ENCODE measurements at places on chromosomes 5 and 9.
A peak's percentile ranks its signal among the peaks of the same experiment; 100 is the strongest.

GRCh38 chr5:116650544-116650943 lies 75.9 kb upstream of the SEMA6A start:
- ATAC-seq: no peak

- no peak for ATAC-seq
Observed at GRCh38 chr5:163614787-163615186, 109.4 kb downstream of the MAT2B start.

DNA sequence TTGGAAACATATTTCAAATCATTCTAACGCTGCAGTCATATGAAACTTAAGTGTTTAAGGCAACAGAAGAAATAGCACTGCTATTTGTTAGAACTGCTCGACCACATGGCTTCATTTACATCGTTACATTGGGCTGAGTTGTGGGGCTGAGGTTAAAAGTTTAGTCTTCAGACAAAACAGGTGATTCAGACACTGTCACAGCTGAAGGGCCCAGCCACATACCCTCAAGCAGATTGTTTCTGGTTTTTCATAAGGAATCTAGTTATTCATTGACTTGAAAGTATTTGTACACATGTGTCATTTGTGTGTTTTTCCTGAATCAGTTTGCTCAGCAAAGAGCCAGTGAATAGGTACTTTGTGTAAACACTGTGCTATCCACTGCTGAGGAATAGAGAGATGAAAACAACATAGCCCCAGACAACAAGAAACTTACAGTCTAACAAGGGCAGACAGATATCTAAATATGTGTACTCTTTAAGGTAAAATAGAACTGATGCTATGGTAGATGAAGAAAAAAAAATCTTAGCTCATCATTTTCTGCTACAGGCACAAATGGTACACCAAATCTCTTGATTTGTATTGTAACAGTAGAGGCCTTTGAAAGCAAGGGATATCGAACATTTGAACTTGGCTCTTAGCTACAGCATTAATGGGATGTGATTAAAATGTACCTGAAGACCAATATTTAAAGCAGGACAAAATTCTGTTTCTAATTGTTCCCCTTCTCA lies 357.6 kb upstream of the RPS23 start:
- ATAC-seq: peak; percentile 24

DNA sequence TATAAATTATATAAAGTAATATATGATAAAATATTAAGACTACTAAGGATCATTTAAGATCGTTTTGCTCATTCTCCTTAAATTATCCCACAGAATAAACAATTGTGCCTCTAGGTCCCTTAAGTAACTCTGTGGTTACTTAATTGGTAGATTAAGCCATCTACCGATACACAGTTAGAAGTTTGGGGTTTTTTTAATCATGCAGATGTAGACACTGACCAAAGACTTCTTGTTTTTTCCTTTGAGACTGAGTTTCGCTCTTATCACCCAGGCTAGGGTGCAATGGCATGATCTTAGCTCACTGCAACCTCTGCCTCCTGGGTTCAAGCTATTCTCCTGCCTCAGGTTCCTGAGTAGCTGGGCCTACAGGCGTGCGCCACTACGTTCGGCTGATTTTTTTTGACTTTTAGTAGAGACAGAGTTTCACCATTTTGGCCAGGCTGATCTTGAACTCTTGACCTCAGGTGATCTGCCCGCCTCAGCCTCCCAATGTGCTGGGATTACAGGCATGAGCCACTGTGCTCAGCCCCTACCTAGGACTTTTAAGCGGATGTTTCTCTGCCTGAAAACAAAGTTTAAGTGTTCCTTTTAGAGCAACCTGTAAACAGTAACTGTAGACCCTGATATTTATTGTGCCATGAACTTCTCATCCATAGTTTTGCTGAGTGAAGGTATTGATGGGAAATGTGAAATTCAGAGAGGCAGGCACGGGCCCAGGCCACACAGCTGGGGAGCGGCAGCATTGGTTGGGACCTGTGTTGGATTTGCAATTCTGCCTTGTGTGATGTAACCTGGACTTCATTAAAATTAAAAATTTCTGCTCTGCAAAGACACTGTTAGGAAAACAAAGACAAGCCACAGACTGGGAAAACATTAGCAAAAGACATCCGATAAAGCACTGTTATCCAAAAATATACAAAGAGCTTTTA lies 11.6 kb downstream of the CEL start:
- ATAC-seq: no peak

DNA sequence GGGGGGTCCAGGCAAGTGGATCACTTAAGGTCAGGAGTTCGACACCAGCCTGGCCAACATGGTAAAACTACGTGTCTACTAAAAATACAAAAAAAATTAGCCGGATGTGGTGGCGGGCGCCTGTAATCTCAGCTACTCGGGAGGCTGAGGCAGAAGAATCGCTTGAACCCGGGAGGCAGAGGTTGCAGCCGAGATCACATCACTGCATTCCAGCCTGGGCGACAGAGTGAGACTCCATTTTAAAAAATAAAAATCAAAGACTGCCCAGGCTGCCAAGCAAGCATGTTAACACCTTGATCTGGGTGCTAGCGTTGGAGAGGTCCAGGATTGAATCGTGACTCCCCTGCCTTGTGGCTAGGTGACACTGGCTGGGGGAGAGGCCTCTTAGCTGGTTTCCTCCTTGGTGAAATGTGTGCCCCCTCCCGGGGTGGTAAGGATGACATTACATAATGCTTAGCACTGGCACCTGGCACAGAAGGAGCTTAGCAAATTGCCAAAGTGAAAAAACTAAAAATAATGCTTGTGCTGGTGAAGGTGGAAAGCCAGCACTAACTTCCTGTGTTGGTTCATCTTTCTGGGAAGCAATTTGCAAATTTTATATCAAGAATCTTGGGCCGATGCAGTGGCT lies 2.2 kb upstream of the CIZ1 start:
- no peak for ATAC-seq

- ATAC-seq: no peak
Observed at GRCh38 chr9:128201441-128202369, 1.5 kb upstream of the DNM1 start.

GRCh38 chr5:39231705-39232525 lies 12.6 kb upstream of the FYB1 start:
- ATAC-seq: peak; percentile 90

GRCh38 chr9:135296735-135297455 lies 182.7 kb upstream of the PPP1R26 start:
- ATAC-seq: no peak

GRCh38 chr9:99129091-99129490 lies 24.2 kb downstream of the TGFBR1 start:
- ATAC-seq: no peak

GRCh38 chr9:107144475-107144874 lies 138.6 kb upstream of the RAD23B start:
- no peak for ATAC-seq

GRCh38 chr5:180006141-180006540 lies 65.4 kb downstream of the RNF130 start:
- ATAC-seq: no peak

DNA sequence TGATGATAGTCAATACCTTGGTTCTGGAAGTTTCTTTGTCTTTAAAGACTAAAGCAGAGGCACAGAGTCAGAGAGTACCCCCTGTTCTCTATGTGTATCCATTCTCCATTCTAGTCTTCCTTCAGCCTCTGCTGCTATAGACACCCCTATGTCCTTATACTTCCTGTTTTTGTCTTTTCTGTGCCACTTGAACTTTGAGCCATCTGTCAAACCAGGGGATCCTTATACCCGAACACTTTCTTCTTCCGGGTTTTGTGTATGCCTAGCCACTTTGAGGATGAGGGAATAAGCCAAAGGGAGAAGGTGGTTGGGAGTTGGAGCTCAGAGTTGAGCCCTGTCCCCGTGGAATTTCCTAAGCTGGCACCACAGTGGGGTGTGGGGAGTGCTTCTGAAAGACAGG lies 61.1 kb upstream of the IL6ST start:
- ATAC-seq: no peak

- no peak for ATAC-seq
Observed at GRCh38 chr5:113293068-113293974, 141.5 kb downstream of the TSSK1B start.

DNA sequence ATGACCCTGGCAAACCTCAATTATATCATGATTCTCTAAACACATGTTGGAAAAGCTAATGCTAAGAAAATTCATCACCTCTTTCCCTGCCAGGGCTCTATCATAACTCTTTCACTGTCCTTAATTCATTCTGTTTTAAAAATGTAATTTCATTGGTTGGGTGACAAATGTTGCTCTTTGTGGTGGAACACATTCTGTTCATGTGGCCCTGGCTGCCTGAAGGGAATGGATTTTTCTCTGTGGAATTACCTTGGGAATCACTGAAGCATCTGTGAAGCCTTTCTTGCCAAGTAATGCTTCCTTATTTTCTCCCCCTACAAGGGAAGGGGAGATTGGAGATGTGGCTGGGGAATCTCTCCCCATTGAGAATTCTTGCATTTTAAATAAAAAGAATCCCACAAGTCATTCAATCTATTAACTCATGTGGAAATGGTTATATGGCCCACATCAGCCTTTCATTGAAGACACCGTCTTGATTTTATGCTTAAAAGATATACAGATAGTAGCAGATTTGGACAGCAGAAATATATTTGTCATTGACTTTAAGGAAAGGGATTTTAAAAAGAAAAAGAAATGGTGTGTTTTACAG lies 201.8 kb upstream of the NMUR2 start:
- ATAC-seq: no peak

DNA sequence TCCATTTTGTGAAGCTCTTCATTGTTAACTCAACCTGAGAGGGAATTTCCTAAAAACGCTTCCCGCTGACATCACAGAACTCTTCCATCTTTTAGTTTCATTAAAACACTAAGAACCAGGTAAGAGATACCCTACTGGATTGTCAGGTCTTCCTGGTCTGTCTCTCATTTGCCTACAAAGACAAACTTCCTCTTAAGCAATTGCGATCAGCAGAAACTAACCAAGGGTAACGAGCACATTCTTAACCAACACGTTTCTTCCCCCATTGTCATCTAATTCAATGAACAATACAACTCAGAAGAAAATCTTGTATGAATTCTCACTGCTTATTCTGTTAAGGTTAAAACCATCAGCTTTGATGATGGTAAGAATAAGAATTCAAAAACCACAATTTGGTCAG lies 6.6 kb downstream of the FBXW11 start:
- ATAC-seq: no peak

DNA sequence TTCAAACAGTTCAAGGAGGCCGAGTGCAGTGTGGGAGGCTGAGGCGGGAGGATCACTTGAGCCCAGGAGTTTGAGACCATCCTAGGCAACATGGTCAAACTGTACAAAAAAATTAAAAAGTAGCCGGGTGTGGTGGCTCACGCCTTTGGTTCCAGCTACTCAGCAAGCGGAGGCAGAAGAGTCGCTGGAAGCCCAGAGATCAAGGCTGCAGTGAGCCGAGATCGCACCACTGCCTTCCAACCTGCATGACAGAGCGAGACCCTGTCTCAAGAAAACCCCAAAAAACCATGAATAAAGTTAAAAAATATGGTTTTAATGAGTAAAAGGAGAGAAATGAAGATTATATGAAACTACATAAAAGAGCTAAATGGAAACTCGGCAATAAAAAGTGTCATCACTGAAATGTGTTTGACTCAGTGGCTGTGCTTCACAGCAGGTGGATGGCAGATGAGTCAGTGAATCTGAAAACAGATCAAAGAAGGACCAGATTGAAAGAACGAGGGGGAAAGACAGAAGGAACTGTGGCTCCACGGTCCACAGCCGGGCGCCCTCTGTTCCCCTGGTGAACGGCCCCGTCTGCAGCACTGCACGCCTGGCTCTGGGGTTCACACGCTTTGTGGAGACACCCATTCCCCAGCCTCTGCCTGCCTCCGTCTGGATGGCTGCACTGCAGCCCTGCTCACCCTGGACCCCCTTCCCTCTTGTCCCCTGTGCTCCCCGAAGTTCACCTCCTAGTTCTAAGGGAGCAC lies 25.1 kb downstream of the EXD3 start:
- ATAC-seq: peak; percentile 98

GRCh38 chr5:60541980-60542379 lies 158.0 kb downstream of the DEPDC1B start:
- no peak for ATAC-seq

GRCh38 chr5:165196961-165197360 lies 1691.5 kb downstream of the MAT2B start:
- ATAC-seq: no peak

GRCh38 chr9:34654323-34655051 lies 2.5 kb downstream of the IL11RA start:
- no peak for ATAC-seq

DNA sequence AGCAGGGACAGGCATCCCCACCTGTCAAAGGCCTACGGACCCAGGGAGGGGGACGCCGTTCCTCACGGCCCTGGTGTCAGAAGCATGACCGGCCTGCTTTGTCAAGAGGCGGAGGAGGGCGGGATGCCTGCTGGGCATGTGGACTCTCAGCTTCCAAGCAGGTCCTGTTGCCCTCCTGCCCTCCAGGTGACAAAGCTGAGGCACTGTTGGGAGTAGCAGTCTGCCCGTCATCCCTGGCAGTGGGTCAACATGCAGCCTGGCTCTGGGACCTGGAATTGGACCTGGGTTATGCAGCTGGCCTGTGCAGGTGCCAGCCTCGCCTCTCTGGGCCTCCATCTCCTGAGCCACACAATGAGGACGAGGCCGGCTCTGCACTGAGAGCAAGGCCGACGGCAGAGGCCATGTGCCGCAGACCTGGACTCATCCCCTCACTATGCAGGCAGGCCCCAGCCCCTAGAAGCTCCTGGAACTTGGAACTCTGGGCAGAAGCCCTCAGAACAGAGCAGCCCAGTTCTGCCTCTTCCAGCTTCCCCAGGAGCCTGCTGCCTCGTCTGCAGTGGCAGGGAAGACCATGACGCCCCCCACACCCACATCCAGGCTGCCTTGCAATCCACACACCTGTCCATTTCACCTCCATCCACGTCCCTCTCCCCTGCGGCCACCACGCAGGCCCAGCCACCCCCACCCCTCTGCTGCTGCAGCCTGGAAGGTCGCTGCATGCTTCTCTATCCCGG lies 20.8 kb upstream of the FCN1 start:
- no peak for ATAC-seq

DNA sequence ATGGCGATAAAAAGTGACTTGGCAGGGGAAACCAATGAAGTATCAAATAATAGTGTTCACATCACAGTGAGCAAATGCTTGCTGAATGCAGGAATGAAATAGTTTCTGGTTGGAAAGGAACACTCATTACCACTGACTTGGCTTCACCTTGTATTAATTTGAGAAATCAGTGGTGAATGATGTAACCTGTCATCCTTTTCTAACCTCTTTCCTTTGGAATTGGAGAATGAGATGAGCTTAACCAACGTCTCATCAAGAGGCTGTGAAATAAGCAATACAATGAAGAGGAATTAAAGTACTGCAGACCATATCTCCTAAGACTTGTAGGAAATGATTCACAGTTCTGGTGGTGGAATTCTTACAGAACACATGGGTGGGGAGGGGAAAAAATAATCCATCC lies 192.2 kb downstream of the DMAC1 start:
- no peak for ATAC-seq
